NCI-H2081 treated with DMSO at 0.1 percent for 48 hours (cell line): ENCODE measurements at places on chromosomes 6 and 20.

- DNase-seq, result no peak
Observed at GRCh38 chr6:75145976-75146375, 59.9 kb downstream of the COL12A1 start.

GRCh38 chr6:19153270-19153980 lies 683.7 kb upstream of the ID4 start:
- DNase-seq, result no peak

GRCh38 chr6:160036790-160037206 lies 67.9 kb downstream of the IGF2R start:
- DNase-seq, result no peak

- no peak for DNase-seq
Observed at GRCh38 chr20:63136296-63136695, 79.6 kb downstream of the YTHDF1 start.

- DNase-seq, result no peak
Observed at GRCh38 chr20:49310705-49311104, 32.8 kb upstream of the ZNFX1 start.
